ENCODE measurements at places on chromosomes 7 and 10.
A peak's percentile ranks its signal among the peaks of the same experiment; 100 is the strongest.

DNA sequence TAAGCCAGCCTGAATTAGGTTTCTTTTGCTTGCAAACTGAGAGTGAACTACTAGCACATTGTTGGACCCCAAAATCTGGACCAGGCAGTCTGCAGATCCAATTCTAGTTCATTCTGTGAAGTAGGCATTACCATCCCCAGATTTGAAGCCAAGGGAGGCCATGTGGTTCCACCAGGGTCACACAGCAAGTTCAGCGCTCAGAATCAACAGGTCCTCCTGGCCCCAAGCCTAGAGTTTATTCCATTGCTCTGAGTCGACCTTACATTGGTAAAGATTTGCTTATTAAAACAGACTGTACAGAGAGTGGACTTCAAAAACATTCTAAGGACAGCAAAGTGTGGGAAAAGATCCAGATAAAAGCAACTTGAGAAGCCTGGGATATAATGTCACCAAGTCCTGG is 50.9 kb downstream of the AFAP1L2 start:
- DNase-seq: no peak

GRCh38 chr7:102888561-102889233 is 24.1 kb upstream of the LRRC17 start:
- no peak for DNase-seq

DNA sequence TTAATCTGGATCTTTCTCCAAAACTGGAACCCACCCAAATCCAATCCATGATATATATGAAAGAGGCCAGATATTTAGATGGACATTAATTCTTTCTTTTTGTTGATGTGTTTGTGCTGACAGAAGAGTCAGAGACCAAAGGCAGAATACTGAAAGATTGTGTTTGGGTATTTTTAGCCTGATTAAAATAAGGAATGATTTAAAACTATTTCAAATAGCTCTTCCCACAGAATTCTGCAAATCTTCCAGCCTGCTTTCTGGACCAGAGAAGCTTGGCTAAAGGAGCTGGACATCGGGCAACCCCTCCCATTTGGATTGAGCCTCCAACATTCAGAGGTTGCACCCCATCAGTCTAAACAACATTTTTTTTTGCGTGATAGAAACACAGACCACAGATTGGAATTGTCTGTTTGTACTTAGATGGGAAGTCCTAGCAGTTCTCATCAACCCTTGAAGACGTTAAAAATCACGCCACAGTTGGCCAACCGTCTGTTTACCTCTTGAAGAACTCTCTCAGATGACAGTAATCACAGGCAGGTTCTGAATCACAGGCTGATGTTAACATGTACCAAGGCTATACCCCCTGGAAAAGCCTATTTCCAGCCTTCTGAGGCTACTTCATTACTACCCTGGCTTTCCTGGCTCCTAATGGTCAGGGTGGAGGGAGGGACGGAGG is 155.2 kb upstream of the NRP1 start:
- DNase-seq: no peak

GRCh38 chr10:107952649-107953556 is 788.4 kb upstream of the SORCS1 start:
- no peak for DNase-seq

DNA sequence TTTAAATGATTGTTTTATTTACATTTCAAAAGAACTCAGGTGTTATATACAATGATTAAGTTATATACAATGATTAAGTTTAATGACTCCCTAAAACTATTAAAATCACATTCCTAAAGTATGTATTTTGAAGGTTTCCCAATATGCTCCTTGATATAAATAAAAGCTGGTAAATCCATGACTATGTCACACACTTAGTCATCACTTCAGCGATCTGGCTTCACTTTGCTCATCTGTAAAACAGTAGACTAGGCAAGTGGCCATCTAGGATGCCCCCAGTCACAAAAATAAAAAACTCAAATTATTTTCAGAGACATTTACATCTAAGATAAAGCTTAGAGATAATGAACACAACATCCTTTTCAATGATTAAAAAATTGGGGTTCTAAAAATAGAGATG is 10.8 kb downstream of the ICA1 start:
- DNase-seq: no peak

DNA sequence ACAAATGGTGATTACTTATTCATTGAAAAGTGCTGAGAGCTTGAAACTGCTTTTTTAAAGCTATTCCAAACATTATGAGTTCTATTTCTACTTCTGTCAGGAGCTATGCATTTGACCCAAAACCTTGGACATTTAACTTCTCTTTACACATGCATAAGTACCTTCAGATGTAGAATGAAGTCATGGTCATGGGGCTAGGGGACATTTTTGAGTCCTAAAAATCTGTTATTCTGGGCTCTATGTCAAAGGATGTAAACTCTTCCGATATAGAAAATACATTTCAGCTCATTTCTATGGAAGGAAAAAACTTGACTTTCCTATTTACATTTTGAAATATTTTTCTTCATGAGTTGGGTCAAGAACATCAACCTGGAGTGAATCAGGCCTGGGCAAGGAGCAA is 179.5 kb upstream of the CXCL12 start:
- no peak for DNase-seq

GRCh38 chr10:47195274-47195885 is 104.6 kb upstream of the GDF10 start:
- DNase-seq: no peak

GRCh38 chr10:9229702-9230244 is 1175.3 kb downstream of the GATA3 start:
- DNase-seq: no peak

DNA sequence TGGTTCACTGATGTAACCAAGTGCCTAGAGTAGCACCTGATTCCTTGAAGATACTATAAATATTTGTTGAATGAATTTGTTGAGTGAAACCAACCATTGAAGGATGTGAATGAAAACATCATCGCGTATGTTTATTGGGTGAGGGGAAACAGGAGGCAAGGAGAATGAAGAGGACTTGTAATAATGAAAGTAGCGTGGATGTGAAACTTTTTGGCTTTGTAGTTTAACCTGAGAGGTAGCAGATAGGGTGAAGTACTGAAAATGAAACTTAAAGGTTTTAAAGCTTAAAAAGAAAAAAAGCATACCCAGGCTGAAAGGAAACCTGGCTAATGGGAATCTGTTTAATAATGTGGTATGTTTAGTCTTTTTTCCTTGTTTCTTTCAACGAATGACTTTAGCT is 5.2 kb downstream of the CCNY start:
- DNase-seq: no peak

GRCh38 chr7:112500619-112501018 is 19.8 kb downstream of the LSMEM1 start:
- no peak for DNase-seq

DNA sequence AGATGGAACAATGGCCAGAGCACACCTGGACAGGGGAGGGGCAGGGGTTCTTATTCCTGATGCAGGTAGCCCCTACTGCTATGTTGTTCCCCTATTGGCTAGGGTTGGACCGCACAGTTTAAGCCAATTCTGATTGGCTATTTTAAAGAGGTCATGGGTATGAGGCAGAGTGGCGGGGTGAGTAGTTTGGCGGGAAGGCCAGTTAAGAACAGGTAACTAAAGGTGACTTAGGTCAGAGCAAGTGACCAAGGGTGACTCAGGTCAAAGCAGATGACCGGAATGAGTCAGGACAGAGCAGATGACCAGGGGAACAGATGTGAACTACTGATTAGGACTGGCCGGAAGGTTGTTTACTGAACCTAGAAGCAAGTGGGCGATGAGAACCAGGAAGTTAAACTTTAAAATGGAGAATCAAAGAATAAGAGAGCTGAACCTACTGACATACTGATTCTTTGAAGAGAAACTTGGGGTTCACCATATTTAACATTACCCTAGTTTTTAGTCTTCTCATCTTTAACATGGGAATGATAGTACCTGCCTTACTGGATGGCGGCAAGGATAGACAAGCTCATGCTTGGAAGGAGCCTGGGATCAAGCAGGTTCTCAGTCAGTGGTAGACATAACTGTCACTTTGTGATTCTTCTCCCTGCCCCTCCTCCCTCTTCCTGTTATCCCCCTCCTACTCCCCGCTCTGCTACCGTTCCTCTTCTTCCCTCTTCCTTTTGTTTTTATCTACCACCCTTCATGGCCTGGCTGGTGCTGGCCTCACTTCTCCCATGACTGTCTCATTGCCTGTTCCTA is 55.0 kb downstream of the CCNY start:
- no peak for DNase-seq

- DNase-seq: no peak
These were observed 61.7 kb downstream of the AGK start for GRCh38 chr7:141612861-141613260.

- no peak for DNase-seq
These were observed 76.8 kb upstream of the LEP start for GRCh38 chr7:128164061-128164954.

DNA sequence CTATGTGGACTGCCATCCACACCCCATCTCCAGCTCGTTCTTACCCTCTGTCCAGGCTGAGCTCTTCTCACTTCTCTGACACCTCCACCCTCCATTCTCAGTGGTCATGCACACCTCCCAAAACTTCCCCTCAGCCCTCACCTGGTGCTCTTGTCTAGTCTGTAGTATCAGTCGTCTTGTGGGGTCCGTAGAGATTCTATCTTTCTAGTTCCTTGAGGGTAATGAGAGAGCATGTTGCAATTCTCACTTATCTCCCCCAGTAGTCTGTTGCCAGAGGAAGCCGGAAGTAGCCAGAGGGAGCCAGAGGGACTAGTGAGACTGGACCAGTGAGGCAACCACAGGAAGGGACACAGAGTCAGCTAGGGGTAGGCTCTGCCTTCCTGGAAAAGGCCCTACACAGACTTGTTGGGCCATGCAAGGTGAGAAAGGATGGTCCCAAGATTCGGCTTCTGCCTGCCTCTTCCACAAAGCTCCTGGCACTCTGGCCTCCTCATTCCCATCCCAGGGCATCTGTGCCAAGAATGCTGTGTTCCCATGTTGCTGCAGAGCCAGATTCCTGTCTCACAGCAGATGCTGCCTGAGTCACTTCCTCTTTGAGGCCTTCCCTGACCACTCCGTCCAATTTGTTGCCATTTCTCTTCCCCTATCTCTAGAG is 50.6 kb upstream of the DUSP5 start:
- no peak for DNase-seq

DNA sequence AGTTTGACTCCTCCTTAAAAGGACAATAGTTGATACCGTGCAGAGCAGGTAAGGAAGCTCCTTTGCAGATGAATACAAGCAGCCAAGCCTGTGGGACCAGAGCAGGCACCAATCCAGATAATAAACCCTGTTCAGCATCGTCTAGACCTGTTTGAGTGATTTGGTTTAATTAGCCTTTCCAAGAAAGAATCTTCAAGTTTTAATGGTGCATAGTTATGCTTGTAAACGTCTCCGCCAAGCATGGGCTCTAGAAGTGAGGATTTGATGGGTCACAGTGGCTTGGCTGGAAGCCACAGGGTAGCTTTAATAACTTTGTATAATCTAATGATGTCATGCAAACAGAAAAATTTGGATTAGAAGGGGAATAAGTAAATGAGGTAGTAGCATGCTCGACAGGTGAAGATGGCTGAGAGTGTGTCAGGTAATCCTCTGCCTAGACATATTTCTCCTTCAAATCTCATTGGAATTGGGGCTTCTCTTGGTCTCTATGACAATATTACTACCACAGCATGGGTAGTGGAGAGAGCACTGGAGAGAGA is 188.4 kb downstream of the DYNC1I1 start:
- DNase-seq: no peak

- no peak for DNase-seq
These were observed 20.4 kb downstream of the FRMPD2 start for GRCh38 chr10:48253970-48254657.

GRCh38 chr10:52437205-52437646 is 123.1 kb downstream of the DKK1 start:
- no peak for DNase-seq

GRCh38 chr7:99617192-99617781 is 541 bp downstream of the ZSCAN25 start:
- DNase-seq: no peak

GRCh38 chr7:42253316-42253715 is 16.3 kb upstream of the GLI3 start:
- DNase-seq: no peak

DNA sequence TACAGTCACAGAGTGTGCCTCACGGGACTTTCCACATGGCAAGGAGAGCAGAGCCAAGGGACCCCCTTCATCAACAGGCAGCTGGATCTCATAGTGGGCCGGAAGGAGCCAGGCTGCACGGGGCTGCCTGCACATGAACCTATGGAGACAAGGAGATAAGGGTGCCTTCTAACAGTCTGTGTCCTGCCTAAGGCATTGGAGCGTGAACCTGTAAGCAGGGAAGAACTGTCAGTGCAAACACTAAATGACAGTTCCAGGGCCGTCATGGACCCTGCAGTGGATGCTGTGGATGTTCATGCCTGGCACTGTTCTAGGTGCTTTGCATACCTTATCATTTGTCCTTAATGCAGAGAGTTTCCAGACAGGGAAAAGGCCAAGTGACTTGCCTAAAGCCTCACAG is 85.9 kb downstream of the WIPF3 start:
- no peak for DNase-seq

GRCh38 chr7:104694710-104695109 is 319.3 kb upstream of the KMT2E start:
- no peak for DNase-seq

- no peak for DNase-seq
These were observed 26.4 kb downstream of the PARP12 start for GRCh38 chr7:140036224-140036962.

- peak; percentile 92 for DNase-seq
These were observed 73.4 kb downstream of the SHH start for GRCh38 chr7:155738652-155739537.

- no peak for DNase-seq
These were observed 11.8 kb downstream of the MOSPD3 start for GRCh38 chr7:100623951-100624824.

- DNase-seq: peak; percentile 79
These were observed 74.4 kb upstream of the RSU1 start for GRCh38 chr10:16891375-16892313.

- no peak for DNase-seq
These were observed 990.6 kb upstream of the PHF14 start for GRCh38 chr7:9983048-9983447.

DNA sequence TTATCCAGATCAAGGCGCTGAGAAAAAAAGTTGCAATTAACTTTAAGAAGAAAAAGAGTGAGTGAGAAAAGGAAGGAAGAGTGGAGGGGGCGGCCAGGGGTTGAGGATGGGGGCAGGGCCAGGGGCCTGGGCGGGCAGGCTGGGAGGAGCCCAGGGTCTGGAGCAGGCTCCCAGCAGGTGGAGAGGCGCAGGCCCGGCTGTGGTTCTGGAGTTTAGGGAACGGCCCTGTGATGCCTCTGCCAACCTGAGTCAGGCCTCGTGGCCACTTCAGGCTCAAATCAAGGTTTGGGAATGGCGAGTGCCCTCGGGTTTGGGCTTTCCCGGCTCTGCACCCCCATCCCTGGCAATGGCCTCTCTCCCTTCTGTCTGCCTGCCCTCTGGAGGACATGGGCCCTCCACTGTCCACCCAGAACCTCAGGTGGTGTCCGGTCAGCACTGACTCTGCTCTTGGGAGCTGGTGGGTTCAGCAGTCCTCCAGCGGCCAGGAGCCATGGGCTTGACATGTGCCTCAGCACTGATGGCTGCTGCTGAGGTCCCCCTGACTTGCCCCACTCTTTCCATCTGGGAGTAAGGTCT is 41.0 kb upstream of the EMX2 start:
- DNase-seq: no peak

DNA sequence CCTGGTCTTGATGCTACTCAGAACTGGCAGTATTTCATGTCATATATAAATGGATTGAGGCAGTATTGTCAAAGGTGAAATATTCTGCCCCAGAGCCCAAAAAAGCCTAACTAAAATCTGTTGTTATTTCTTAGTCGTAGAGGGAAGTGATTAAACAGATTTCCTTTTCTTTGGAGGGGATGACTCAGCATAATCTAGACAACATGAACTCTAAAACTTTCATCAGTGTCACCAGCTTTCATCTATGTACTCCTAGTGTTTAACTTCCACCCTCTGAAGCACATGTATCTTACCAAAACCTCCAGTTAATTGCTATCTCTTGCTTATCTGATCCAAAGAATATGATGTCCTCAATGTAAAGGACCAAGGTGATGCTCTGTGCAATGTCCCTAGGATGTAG is 97.1 kb upstream of the ARID5B start:
- DNase-seq: no peak

Measured in testis (tissue), 5 donors.